ENCODE measurements at places on chromosomes 3 and 15.

GRCh38 chr15:77644543-77645247, 12.0 kb upstream of the LINGO1 start:
- DNase-seq: no peak

DNA sequence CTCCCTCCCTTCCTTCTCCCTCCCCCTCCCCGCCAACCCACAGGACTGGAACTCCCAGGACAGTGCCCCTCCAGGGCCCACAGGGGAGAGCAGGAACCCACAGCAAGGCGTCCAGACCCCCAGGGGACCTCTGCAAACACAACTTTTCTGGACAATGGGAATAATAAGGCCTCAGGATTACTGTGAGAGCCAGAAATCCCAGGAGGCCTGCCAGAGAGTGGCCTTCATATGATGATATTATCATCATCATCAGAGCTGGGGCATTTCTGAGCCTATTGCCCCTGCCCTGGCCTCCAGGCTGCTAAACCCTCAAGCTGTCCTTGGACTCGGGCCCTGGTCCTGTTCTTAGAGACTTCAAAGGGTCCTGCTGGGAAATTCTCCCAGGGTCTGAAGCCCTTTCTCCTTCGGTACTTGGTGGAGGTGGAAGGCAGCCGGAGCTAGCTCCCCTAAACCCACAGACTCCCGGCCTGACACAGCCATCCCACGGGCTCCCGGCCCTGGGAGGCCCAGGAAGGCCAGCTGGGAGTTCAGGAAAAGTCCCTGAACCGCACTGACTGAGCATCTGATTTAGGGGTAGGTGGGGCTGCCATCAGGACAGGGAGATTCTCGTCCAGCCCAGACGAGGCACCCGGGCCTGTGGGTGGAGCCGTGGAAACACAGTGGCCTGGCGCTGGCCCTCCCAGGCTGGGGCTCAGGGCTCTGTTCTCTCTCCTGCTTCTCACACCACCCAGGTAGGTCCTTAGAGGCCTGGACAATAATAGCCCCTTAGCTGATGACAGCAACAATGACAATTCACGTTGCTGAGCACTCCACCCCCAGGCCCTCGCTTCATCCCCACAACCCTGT, 4.9 kb downstream of the CALML4 start:
- no peak for DNase-seq

- no peak for DNase-seq
Measured at GRCh38 chr3:37323494-37323893, 149.1 kb upstream of the LRRFIP2 start.

- no peak for DNase-seq
Measured at GRCh38 chr15:92719021-92719420, 63.4 kb upstream of the FAM174B start.

DNA sequence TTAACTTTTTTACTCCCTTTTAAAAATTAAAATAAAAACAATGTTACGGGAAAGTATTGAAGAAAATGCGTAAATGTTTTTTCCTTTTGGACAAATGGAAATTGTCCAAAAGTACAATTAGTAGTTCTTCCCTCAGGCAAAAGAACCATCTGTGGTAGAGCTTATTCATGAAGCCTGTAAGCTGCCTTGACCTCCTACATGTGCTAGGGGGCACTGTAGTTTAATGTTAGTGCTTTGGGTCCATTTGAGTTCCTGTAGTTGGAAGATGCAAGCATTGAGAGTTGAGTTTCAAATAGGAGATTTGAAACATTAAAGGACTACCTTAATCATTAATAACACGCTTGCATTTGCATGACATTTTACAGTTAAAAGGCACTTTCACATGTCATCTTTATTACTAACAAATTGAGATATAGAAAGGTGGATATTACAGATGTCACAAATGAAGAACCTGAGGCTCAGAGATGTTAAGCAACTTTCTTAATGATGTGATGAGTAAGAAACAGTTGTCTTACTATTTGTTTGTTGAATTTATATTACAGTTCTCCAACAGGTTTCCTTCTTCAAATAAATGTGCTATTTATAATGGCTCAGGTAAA, 1.8 kb upstream of the ZNF385D start:
- no peak for DNase-seq

DNA sequence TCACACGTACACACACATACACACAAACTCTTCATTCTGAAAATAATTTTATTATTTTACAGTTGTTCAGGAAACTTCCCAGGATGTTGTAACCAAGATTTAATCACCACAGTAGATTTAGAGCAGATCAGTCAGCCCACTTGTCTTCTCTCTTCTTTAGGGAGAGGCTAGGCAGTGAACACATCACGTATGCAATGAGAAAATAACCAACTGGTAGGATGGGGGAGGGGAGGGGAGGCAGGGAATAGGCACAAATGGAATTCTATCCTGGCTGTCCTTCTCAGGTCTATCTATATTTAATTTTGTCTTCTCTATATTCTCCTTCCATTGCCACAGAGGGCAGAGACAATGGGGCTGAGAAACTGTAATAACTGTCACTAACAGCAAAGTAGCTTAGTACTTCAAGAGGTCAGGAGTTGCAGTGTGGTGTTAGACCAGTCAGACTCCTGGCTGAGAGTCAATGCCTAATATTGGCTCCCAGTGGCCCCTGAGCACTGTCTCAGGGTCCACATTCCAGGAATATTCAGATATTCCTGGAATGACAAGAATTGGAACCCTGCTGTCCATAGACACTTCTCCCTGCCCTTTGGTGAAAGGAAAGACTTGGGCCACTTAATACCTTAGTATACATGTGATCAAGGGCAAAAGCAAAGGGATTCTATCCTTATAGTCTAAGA, 2.6 kb upstream of the HCLS1 start:
- DNase-seq: no peak

GRCh38 chr3:43155464-43156121, 49.7 kb upstream of the POMGNT2 start:
- no peak for DNase-seq

DNA sequence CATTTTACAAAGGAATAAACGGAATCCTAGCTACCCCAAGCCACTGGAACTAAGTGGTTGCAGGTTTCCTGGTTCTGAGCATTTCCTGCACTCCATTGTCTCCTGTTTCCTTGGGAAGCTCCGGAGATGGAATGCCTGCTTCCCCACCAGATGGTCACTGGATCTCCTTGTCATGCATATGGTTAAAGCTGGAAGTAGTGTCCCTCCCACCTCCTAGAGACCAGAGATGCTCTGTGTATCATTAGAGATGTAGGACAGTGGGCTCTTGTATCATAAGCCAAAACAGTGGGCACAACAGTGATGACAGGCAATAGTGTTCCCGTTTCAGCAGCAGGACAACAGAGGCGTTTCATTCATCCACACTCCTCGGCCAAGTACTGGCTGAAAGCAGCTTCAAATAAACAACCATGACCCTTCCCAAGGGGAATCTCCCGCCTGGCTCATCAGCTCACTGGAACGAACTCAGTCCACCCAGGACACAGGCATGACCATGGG, 136.2 kb upstream of the EIF1B start:
- no peak for DNase-seq

DNA sequence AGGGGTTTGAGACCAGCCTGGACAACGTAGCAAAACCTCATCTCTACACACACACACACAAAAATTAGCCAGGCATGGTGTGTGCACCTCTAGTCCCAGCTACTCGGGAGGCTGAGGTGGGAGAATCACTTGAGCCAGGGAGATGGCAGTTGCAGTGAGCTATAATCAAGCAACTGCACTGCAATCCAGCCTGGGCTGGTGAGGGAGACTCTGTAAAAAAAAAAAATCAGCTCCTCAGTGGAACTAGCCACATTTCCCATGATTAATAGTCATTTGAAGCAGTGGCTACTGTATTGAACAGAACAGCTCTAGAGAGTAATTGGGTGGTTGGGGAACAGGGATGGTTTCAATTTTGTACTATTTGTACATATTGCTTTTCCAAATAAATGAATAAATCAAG, 11.5 kb upstream of the FBXO40 start:
- DNase-seq: no peak

GRCh38 chr3:13867732-13868131, 12.1 kb downstream of the WNT7A start:
- DNase-seq: no peak
